Umbilical cord (tissue), 2 donors: ENCODE measurements at places on chromosomes 11 and 22. TPM values are rescaled to one million over a fixed set of nuclear protein-coding genes. Genes with fewer than 3 reads are reported as not detected.

TIMP3 gene
- total RNA-seq = 297 TPM

GRCh38 chr11:37336401-37336800 is 738.4 kb upstream of the RAG2 start:
- no peak for DNase-seq

GAS2L1 gene
- total RNA-seq = 1.7 TPM

DNA sequence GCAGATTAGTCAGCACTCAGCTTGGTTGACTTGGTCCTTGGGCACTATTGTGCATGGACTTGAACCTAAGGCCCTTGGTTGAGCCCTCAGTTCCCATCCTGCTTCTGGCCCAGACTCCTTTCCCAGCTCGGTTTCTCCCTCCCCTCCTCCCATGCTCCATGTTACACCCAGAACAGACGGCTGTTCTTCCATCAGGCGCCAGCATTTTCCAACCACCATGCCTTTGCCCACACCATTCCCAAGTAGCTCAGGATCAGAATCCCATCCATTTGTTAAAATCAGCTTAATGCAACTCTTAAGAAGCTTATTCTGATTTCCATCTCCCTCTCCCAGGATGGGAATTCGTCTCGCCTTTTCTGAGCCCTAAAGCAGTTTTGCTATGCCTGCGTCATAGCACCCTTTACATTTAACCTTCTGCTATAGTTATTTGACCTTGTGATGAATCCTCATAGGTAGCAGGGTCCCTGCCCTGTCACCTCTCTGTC is 110.7 kb downstream of the MICAL2 start:
- DNase-seq = no peak

DNA sequence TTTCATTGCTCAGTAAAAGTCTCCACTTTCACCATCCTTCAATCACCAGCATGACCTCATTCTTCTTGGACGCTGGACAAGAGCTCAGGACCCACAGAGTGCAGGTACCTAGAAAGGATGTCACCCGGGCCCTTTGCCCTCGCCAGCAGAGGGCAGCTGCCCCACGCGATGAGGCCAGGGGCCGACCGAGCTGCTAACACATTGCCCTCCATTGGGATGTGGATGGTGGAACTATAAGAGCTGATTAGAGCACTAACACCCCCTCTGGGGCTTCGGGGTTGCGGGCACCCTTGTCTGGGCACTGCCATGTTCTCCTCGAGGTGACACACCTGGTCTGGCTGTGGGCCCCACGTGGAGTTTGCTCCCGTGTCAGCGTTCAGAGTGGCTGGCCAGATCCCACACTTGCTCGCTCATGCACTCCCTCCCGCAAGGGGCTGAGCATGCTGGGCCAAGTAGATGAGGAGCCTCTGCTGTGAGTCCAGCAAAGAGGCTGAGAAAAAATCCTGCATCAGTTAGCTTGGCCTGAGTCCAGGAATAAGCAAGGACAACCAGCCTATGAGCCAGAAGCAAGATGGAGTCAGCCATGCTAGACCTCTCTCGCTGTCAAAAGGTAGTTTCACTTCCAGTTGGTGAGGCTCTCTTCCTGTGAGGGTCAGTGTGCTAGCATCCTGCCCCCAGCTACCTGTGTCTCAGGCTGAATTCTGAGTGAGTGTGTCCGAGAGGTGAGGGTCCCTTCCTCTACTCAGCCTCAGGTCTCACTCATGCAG is 9.8 kb downstream of the KRTAP5-6 start:
- DNase-seq = no peak

DNA sequence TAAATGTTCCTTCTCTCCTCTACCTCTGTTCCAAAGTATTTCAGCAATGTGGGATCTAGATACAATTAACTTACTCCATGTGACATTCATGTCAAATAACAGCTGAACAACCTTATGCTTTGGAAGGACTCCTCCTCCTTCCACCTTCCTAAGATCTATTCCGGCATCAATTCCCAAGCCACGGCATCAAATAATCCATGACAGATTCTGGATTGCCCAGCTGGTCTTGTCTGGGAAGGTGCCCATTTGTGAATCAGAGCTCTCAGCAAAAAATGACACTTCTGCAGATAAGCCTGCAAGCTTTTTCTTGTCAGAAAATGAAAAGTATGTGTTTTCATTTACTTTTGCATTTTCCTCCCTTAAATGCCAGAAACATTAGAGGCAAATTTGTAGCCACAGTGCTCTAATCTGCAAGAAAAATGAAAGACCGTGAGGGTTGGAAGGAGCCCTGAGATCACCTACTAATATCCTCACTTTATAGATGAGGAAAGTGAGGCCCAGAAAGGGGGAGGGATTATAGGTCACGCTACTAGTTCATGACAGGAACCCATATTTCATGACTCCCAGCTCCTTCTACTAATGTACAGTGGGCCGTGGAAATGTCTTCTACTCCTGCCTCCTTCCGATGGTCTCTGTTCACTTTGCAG is 124.0 kb downstream of the ME3 start:
- peak; percentile 74 for DNase-seq

- DNase-seq = no peak
Observed at GRCh38 chr11:37442576-37442975, 844.5 kb upstream of the RAG2 start.

GRCh38 chr11:117075186-117075585 is 23.0 kb downstream of the SIK3 start:
- no peak for DNase-seq

SLC22A8 gene
- 0.72 TPM for total RNA-seq

GRCh38 chr22:38081941-38082828 is 1.8 kb downstream of the SLC16A8 start:
- DNase-seq = no peak

DNA sequence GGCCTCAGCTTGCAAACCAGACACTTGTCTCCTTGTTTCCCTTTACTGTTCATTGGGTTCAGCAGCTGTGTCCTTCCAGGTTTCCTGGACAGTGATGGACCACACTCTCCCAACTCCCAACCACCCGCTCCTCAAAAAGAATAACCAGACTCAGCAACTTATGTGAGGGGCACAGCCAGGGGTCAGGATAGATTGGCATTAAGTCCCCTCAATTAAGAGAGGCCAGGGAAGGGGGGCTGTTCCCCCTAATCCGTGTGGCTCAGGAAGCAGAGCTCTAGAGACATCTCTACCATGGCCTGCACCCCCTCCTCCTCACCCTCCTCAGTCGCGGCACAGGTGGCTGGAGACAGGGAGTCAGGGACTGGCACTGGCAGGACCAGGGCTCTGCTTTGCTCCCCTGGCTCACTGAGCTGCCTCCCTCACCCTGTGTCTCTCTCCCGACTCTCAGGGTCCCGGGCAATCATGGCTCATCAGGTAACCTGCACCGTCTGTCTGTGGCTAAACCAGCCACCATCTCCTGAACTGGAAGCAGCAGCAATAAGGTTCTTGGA is 111.7 kb downstream of the ZNF280B start:
- DNase-seq = no peak

P2RY6 gene
- not detected for total RNA-seq

- no peak for DNase-seq
Observed at GRCh38 chr11:63564056-63564774, 1.0 kb upstream of the PLAAT2 start.

GRCh38 chr11:7538031-7538430 is 24.2 kb downstream of the PPFIBP2 start:
- no peak for DNase-seq

ACTN3 gene
- not detected for total RNA-seq

DNA sequence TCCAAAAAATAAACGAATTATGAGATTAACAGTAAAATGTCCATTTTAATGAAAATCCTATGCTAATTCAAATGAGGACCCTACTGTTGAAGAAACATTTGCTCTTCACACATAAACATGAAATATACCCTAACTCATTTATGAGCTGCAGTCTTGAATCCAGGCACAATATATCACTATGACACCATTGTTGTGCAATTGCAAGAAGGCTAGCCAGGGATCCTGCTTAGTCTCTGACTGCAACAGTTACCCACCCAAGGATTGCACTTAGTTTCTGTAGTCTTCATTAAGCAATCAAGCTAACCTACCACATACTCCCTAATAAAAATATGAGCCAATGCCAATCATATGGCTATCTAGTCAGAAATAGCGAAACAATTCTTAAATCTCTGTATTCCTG is 981.0 kb upstream of the FAT3 start:
- peak; percentile 44 for DNase-seq

DNA sequence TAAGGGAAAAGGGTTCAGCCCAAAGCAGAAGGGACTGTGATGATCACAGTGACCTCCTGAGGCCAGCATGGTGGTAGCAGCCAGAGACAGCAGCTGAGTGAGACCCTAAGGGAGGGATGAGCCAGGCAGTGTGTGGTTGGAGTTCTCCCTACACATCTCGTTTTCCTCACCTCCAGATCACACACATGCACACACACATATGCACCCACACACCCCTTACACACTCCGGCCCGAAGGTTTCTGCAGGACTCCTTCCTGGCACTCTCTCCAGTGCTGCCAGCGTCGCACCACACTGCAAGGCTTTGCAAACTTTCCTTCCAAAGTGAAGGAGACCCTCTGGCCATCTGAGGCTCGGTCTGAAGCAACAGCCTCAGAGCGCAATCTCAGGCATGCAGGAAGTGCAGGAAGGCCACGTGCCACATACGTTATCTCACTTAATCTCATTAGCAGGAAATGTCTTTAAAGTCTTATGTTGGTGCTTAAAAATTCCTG is 26.9 kb upstream of the TP53I11 start:
- DNase-seq = peak; percentile 60

DNA sequence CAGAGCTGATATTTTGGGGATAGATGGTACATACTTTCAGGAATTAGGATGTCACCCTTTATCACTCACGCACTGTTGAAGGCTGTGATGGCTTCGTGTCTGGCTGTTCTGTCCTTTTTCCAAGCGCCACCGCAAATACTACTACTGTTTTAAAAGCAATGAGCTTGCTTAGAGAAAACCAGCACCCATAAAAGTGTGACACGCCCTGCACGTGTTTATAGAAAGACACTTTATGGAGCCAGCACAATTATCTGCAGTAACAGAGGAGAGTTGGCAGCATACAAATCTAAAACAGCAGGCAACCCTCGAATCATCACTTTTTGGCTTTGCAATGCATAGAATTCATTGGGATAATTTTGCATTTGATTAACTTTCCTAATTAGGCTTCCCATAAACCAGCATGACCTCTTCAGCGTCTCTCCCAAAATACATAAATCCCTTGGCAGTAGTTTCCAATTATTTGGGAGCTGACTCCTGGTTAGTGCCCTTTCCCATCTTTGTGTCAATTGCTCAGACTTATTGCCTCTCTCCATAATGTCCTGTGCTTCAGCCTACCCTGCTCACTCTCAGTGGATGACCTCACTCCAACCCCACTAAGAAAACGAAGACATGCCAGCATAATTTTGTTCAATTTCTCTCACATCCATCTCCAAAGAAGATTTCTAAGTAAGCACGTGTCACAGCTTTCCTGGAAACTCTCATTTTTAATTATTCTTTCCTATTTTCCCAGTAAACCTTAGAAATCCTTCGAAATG is 118.7 kb upstream of the LARGE1 start:
- no peak for DNase-seq

DNA sequence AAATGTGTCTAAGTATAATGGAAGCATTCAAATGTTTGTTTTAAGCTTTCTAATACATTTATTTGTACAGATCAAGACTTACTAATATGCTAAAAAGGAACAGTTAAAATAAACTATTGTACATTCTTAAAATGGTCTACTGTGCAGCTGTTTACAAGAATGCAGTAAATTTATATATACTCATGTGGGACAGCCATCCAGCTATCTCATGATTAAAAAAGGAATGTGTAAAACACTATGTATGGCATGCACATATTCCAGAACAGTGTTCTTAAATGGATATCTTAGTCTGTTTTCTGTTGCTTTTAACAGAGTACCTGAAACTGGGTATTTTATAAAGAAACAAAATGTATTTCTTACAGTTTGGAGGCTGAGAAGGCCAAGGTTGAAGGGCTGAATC is 30.2 kb upstream of the CSTF3 start:
- DNase-seq = no peak

DNA sequence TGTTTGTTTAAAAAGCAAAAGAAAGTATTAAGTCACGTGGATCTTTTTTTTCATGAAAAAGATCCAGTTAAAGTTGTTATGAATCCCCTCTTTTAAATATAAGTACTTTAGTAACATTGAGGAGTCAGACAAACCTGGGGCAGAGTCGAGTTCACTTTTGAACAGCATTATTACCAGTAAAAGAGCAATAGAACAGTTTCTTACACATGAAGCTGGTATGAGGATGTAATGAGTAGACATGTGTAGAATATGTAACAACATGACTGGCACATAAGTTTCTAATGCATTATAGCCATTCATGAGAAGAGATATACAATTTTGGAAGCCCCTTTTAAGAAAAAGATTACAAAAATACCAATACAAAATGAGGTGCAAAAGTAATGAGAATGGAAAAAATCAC is 7.6 kb upstream of the MUC15 start:
- no peak for DNase-seq

DNA sequence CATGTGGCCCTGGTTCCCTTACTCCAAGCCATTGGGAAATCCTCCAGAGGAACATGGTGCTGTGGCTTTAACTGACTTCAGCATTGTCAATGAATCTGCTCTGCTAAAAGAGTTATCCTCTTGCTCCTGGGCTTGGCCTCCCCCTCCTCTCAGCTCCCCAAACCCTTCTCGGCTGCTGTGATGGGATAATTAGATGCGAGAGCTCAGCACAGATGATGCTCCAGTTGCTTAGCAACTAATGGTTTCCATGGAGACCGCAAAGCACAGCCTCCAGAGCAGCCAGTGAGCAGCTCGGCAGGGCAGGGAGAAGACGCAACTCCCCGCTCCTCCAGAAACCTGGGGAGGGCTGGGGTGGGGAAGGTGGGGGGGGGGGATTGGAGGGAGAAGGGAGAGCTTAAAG is 2.8 kb upstream of the UPK2 start:
- DNase-seq = no peak

- no peak for DNase-seq
Observed at GRCh38 chr11:81255895-81256294, 1477.8 kb downstream of the FAM181B start.

- no peak for DNase-seq
Observed at GRCh38 chr22:40603088-40603605, 33.4 kb downstream of the MRTFA start.

- DNase-seq = peak; percentile 58
Observed at GRCh38 chr11:118870396-118871343, 13.0 kb upstream of the CXCR5 start.

SLC29A2 gene
- 1.4 TPM for total RNA-seq

- no peak for DNase-seq
Observed at GRCh38 chr11:71130106-71130505, 122.3 kb downstream of the SHANK2 start.

DNA sequence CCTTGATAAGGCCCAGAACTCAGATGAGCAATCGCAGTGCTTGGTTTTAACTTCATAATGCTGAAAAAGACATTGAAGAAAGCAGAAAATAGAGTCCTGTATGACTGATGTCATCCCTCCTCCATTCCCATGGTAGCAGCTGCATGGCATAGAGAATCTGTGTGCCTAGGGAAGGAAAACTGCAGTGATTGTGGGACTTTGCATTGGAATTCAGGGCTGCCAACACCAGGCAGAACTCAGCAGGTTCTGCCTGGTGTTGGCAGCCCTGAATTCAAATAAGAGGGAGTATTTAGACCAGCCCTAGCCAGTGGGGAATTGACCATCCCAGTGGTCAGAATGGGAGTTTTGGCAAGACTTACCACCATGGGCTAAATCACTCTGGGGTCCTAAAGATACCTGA is 1016.0 kb downstream of the FAM181B start:
- DNase-seq = no peak
